ENCODE measurements at places on chromosomes 5 and 9. TPM values are rescaled to one million over a fixed set of nuclear protein-coding genes. Genes with fewer than 3 reads are reported as not detected.

DNA sequence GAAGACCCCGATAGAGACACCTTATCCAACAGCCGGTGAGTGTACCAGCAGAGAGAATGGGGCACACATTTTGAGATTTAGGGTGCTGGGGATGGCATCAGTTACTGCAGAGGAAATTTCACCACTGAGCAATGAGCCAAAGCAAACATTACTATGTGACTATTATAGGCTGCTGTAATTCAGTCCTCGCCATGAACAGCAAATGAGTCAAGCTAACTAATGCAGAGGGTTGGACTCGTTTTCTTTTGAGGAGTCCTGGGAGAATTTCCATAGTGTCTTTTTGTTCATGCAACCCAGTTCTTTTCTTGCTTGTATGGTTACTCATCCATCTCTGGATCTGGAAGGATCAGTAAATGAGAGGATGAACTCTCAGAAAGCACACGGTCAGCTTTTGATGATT lies 323.8 kb downstream of the PSAT1 start:
- no peak overlapping the region for H3K27ac ChIP-seq
- no peaks in the 10 kb centered on the region for H3K36me3 ChIP-seq
- DNase-seq: no peak
- no peaks in the 10 kb centered on the region for H3K4me1 ChIP-seq
- H3K4me3 ChIP-seq: no peak overlapping the region

GRCh38 chr5:88452820-88453219 lies 184.2 kb upstream of the TMEM161B start:
- no peak overlapping the region for H3K27ac ChIP-seq
- H3K36me3 ChIP-seq: no peaks in the 10 kb centered on the region
- no peak overlapping the region for H3K4me3 ChIP-seq
- H3K4me1 ChIP-seq: no peaks in the 10 kb centered on the region

DNA sequence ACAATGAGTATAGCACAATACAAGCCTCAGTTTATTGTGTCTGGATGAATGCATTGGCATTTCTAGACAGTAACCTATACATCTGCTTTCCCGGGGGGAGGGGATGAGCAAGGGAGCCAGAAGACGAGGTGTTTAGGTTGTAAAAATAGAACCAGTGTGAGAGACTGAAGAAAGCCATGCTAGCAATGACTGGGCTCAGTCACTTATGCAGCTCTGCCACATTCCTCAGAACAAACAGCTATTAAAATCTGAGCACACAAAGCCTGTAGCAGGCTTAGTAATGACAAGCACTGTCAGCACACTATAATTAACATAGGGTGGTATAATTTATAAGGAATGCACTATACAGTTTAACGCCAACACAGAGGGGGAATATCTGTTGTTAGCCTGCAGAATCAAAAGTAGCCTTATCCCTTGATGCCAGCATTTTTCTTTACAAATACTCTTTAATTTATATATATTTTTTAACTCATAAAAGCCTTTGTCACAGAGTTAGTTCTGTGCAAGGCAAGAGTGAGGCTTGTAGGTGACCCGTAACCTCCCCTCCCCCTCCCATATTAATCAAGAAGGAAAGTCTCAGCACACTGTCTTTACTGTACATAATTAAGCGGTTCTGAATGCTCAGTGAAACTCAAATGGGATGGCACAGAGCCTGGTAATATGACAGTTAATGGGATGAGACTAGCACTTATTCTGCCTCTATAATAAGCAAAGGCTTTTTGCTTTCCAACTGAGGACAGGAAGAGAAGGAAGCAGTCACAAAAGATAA lies 295.4 kb downstream of the CSNK1G3 start:
- H3K27me3 ChIP-seq: no peaks in the 10 kb centered on the region
- DNase-seq: no peak
- H3K27ac ChIP-seq: no peak overlapping the region
- H3K36me3 ChIP-seq: no peaks in the 10 kb centered on the region
- no peak overlapping the region for H3K4me3 ChIP-seq

Gene PPP3R2
- total RNA-seq: not detected
